ENCODE measurements at places on chromosomes 16 and 17.
A peak's percentile ranks its signal among the peaks of the same experiment; 100 is the strongest.

DNA sequence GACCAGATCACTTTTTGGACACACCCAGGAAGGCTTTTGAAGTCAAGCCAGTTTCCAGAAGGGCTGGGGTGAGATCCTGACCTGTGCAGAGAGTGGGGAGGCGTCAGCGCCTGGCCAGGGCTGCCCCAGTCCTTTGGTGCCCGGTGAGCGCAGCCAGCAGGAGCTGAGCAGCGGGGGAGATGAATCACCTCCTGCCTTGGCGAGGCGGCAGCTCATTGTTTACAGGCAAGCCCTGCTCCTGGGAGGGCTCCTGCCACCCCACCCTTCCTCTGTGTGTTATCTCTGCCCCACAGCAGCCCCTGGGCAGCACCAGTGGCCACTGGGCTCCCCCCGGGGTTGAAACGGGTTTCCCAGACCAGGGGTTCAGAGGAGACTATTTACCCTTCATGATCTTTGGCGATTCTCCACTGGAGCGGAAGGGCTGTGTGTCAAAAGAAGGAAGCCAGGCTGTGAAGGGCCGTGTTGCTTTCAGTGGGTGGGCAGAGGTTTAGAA, 14.1 kb upstream of the ITGB4 start:
- DNase-seq = no peak

DNA sequence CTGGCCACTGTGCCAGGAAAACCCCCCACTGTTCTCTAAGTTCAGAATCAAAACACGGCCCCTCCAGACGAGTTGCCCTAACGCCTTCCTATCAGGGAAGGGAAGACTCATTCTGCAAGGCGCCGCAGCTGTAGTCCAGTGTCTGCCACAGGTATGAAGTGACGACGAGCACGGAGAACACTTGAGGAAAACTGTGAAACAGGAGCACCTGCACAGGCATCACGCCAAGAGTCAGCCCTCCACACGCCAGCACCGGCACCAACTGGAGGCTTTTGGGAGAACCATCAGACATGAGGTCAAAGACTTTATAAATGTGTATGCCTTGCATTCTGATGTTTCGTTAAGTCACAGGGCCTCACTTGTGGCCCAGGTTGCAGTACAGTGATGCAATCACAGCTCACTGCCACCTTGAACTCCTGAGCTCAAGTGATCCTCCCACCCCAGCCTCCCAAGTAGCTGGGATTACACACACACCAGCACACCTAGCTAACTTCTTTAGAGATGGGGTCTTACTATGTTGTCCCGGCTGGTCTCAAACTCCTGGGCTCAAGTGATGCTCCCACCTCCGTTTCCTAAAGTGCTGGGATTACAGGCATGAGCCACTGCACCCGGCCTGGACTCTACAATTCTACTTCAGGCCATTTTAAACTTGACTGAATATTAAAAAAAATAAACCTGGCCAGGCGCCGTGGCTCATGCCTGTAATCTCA, 22.9 kb downstream of the KLHDC4 start:
- DNase-seq = no peak

- DNase-seq = no peak
These were observed 28.5 kb downstream of the EMP2 start for GRCh38 chr16:10551881-10552280.

GRCh38 chr17:81543339-81543675, 8.8 kb downstream of the FAAP100 start:
- no peak for DNase-seq

GRCh38 chr16:50474138-50474537, 74.1 kb upstream of the NKD1 start:
- no peak for DNase-seq

- DNase-seq = no peak
These were observed 383.0 kb downstream of the CPPED1 start for GRCh38 chr16:12420661-12421209.

- DNase-seq = peak; percentile 43
These were observed 29.9 kb downstream of the PIK3R6 start for GRCh38 chr17:8837563-8838075.

DNA sequence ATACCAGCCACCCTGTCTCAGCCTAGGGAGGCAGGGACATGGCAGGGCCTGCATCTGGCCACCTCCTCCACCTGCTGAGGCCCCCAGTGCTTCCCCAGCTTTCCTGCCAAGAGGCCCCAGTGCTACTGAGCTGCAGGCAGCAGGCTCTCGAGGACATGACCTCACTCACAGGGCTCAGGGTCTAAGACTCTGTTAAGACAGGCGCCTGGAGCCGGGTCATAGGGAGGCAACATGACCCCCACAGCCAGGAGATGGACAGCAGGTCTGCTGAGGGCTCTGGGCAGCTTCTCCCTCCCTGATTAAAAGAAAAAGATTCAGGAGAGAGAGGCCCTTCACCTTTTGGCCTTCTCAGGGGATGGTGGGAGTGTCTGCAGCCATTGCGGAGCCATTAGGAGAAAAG, 23.2 kb upstream of the FASN start:
- no peak for DNase-seq

DNA sequence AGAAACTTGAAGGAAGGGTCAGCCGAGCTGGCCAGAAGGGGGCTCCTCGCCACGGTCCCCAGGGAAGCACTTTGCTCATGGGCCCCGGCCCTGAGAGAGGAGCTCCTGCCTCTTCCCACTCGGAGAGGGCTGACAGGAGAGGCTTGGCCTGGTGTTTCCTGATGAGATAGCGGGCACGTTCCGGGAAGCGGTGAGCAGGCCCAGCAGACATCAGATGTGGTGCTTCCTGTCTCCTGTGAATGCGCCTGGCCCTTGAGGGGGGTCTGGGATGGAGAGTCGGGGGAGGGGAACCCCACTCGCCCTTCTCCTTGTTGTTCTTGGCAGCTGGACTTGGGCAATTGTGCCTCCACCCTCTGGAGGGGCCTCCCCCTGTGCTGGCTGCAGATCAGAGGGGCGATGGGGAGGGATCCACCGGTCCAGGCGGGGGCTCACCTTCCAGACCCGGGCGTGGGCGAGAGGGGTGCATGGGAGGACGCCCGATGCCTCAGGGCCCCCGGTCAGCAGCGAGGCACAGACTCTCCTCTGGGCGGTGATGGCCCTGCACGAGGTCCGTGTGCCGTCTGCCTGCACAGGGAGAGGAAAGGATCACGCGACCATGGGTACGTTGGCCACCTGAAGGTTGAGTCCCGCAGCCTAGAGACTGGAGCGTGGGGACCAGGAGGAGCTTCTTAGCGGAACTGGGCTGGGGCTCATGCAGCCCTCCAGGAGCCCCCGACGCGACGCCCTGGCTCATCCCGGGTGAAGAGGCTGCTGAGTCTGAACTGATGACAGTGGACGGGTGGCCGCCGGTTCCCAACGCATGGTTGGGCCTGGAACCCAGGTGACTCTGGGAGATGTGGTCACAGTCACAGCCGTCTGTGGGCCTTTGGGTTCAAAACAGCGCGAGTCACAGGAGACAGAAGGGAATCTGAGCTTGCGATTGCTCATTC, 25.4 kb downstream of the METRNL start:
- no peak for DNase-seq

DNA sequence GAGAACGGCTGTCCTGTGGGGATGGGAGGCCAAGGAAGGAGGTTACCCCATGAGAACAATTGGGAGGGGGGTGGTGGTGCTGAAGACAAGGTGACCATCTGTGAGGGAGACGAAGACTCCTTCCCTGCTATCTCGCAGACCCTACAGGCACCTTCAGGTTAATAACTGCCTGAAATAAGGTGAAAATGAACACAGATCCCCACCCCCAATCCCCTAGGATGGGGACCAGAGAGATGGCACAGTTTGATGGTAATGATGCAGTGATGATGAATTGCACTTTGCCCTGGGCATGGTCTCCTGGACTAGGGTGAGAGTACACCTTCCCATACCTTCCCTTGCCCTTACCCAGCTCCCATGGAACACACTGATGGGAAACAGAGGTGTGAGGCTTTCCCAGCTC, 1.4 kb upstream of the NAE1 start:
- DNase-seq = no peak

DNA sequence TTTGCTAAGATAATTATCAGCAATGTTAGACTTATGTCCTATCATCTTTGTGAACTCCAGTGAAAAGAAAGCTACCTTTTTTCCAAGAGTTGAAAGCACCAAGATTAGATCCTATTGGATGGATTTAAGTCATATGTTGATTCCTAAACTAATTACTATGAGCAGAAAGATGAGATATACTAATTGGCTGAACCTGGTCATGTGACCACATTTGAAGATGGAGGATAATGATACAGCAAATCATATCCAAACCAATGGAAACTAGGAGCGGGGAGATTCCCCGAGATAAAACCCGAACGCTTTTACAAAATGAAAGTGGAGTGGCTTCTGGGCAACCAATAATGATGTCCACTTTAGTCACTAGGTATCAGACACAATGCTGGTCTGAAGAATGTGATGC, 1060.2 kb upstream of the EEF2KMT start:
- DNase-seq = no peak

GRCh38 chr17:68623811-68624210, 22.6 kb upstream of the FAM20A start:
- no peak for DNase-seq

DNA sequence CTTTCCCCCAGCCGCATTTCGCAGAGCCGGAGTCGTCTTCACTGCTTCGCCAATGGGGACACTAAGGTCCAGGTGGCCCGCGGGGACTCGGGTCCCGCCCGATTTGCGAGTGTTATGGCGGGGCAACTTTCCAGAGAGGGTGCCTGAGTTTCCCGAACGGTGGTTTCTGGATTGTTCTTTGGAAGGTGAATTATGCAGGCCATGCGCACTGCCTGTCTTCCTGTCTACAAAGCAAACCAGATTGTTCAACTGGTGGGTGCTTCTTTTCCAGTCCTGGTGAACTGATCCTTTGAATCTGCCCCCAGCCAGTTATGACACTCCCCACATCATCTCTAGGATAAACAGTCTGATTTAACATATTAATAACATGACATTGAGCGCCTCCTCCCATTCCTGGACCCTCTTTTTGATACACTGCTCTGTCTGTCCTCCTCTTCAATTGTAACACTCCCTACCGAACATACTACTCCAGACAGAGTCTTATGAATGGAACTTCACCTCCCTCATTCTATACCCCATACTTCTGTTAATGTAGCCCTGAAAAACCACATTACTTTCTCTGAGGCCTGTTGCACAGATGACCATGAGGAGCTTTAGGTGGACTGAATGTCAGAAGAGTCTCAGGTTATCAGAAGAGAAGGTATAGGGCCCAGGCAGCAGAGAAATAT, 159.0 kb downstream of the RAB11FIP4 start:
- no peak for DNase-seq

GRCh38 chr17:64683796-64684195, 21.7 kb upstream of the SMURF2 start:
- DNase-seq = no peak

DNA sequence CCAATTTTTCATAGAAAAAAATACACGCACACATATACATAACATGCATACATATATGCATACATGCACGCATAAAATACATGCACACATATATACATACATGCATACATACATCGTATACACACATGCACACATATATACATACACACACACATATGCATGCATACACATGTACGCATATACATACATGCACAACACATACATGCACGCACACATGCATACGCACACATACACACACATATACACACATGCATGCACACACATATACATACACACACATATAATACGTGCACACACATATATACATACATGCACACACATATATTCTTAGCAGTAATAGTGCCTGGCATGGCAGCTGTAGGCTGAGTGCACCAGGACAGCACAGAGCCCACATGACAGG, 24.9 kb downstream of the USP36 start:
- no peak for DNase-seq

GRCh38 chr17:8966926-8967325, 1.4 kb upstream of the PIK3R5 start:
- no peak for DNase-seq

- no peak for DNase-seq
These were observed 101.6 kb downstream of the RAB11FIP4 start for GRCh38 chr17:31492880-31493655.

- no peak for DNase-seq
These were observed 3.0 kb downstream of the NGFR start for GRCh38 chr17:49498029-49498615.

DNA sequence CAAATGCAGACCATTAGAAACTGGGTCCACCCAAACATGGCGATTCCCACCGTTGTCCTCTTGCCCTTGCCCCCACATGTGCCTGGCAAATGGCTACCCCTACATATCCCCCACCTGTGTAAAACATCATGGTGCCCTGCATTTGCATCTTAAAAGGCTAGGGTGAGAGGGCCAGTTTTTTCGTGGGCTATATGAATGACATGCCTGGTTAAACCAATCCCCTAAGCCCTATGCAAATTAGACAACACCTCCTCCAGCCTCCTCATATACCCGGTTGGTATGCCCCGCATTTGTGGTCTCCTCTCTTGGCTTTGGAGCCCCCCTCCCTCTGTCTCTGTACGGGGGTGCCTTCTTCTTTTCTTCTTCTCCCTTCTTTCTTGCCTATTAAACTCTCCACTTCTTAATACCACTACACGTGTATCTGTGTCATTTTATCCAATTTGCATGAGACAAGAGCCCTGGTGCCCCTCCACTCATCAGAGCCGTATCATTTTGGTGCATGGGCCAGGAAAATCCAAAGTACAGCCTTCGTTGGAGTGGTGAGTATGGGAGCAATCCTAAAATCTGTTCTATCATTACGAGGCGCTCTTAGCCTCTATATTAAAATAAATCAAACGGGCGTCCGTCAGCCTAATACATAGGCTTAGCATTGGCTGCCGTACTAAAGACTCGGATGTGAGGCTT, 30.1 kb downstream of the QPRT start:
- DNase-seq = no peak

GRCh38 chr17:48003417-48004151, 32.7 kb downstream of the CDK5RAP3 start:
- no peak for DNase-seq

DNA sequence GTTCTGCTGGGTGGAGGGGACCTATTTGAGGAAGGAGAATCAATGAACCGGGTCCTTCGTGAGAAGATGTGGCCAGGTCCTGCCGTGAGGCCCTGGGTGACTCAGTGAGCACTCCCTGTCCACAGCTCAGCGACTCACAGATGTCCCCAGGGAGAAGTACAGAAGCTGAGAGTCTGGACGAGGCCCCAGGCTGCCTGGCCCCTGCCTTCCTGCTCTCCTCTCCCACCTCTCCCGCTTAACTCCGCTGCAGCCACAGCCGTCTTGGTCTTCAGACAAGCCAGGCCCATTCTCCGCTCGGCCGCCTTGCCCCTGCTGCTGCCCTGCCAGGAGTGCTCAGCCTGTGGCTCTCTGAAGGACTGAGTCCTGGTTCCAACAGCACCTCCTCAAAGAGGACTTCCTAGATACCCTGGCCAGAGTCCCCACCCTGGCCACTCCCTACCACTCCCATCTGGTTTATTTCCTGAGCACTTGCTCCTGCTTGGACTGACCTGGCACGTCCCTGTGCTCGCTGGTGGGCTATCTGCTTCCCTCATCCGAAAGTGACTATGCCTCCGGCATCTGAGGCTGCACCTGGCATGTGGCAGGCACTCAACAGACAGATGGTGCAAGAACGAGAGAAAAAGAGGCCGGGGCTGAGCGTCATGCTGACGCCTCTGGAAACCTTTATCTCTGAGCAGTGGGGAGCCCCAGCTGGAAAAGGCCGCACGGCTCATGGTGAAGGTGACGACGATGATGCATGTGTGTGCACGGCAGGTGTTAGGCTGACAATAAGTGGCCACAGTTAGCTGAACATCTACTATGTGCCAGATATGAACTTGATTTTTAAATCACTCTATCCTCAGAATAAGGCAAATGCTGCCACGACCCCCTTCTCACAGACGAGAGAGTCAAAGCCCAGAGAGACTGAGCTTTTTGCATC, 9.2 kb upstream of the TNFRSF13B start:
- DNase-seq = no peak

All from sciatic nerve (tissue), 2 donors.